ENCODE measurements at places on chromosomes 13 and 19. TPM values are rescaled to one million over a fixed set of nuclear protein-coding genes. Genes with fewer than 3 reads are reported as not detected.

Gene ZNF823
- total RNA-seq = 3.0 TPM

Gene FXYD7
- total RNA-seq = 0.36 TPM

Gene SLITRK5
- 0.58 TPM for total RNA-seq

Gene FAM216B
- not detected for total RNA-seq

Gene C19orf67
- total RNA-seq = not detected

Gene ZNF160
- 7.4 TPM for total RNA-seq

Gene ZNF578
- not detected for total RNA-seq
